GM12878 (cell line): ENCODE measurements at places on chromosomes 3 and 15. TPM values are rescaled to one million over a fixed set of nuclear protein-coding genes. Genes with fewer than 3 reads are reported as not detected.

GRCh38 chr15:73704869-73705645, 20.9 kb downstream of the CD276 start:
- no peak for DNase-seq
- H3K27ac ChIP-seq = no peak overlapping the region
- no peaks in the 10 kb centered on the region for H3K36me3 ChIP-seq
- H3K4me3 ChIP-seq = no peak overlapping the region
- no peaks in the 10 kb centered on the region for H3K4me1 ChIP-seq
- no peaks in the 10 kb centered on the region; the same call in 1 of the 2 replicates for H3K27me3 ChIP-seq

- no peak for DNase-seq
- no peaks in the 10 kb centered on the region for H3K36me3 ChIP-seq
- H3K4me3 ChIP-seq = no peak overlapping the region
- H3K4me1 ChIP-seq = peaks cover 10% of the 10 kb centered on the region; the same call in 1 of the 2 replicates
- H3K27me3 ChIP-seq = peaks cover 4% of the 10 kb centered on the region
Observed at GRCh38 chr3:194871143-194871863, 185.6 kb downstream of the FAM43A start.

DNA sequence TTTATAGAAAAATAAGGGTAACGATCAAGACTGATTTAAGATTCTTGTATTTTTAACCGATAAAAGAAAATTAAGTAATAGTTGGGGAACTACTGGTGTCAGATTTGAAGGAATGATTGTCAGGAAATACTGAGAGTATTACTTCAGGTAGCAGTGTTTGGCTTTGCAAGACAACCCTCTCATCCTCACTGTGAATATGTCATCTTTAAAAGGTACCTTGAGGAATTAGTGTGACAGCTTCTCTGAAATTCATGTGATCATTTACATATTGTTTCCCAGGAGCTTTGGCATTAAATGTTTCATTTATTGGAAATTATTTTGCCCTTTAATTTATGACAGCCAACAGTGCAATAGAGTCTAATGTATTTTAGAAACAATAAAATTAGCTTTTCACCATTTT, 3.3 kb downstream of the CHL1 start:
- no peaks in the 10 kb centered on the region; the same call in 1 of the 2 replicates for H3K27me3 ChIP-seq
- H3K4me1 ChIP-seq = no peaks in the 10 kb centered on the region
- DNase-seq = no peak
- no peak overlapping the region for H3K27ac ChIP-seq
- H3K36me3 ChIP-seq = no peaks in the 10 kb centered on the region

GRCh38 chr15:27764339-27764738, 334.8 kb downstream of the OCA2 start:
- H3K27me3 ChIP-seq = no peaks in the 10 kb centered on the region
- H3K4me1 ChIP-seq = no peaks in the 10 kb centered on the region
- no peak overlapping the region for H3K27ac ChIP-seq
- DNase-seq = no peak
- no peaks in the 10 kb centered on the region for H3K36me3 ChIP-seq
- H3K4me3 ChIP-seq = no peak overlapping the region

DNA sequence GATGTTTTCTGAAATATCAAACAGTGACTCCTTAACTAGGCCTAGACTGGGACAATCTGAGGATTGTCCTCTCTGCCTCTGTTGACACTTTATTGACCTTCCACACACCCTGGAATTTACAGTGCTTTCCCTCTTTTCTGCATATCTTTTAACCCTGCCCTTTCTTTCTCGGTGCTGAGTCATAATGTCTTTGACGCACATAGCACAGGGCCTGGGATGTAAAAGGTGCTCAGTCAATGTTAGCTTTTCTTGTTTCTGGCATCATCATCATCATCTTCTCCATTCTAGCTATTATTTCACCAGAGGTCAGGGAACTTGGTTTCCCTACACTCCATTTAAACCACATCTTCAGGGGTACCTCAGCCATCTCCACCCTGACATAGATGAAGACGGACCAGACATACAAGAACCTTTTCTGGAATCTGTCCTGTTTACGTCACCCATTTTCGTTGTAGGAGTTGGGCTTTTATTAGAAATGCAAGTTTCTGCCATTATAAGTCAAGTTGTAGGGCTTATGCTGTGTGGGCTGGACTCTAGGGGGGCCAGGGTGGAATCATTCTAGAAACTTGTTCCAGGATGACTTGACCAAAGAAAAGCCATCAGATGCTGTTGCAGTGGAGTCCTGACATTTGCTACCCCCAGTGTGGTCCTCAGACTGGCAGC, 46.6 kb downstream of the ZBTB38 start:
- peaks cover 37% of the 10 kb centered on the region for H3K4me1 ChIP-seq
- H3K4me3 ChIP-seq = no peak overlapping the region
- H3K36me3 ChIP-seq = peaks cover 59% of the 10 kb centered on the region
- H3K27me3 ChIP-seq = no peaks in the 10 kb centered on the region

- H3K4me1 ChIP-seq = no peaks in the 10 kb centered on the region
- no peaks in the 10 kb centered on the region for H3K27me3 ChIP-seq
- DNase-seq = no peak
- H3K27ac ChIP-seq = no peak overlapping the region
- no peak overlapping the region for H3K4me3 ChIP-seq
- no peaks in the 10 kb centered on the region for H3K36me3 ChIP-seq
Observed at GRCh38 chr3:159499031-159499793, 489.4 kb upstream of the IL12A start.

Gene GALNT15
- 0.05 TPM in 1 of 2 replicates, not detected in the other for total RNA-seq

GRCh38 chr3:24229468-24230221, 265.0 kb downstream of the THRB start:
- no peak for DNase-seq
- no peaks in the 10 kb centered on the region for H3K4me1 ChIP-seq
- no peaks in the 10 kb centered on the region for H3K36me3 ChIP-seq
- H3K27ac ChIP-seq = no peak overlapping the region

Gene GOLGA8J
- total RNA-seq = not detected in 2 replicates

Gene C3orf18
- 0.61 and 1.3 TPM in 2 replicates for total RNA-seq

- H3K4me1 ChIP-seq = no peaks in the 10 kb centered on the region
- H3K27me3 ChIP-seq = no peaks in the 10 kb centered on the region
- no peak overlapping the region for H3K27ac ChIP-seq
- no peak for DNase-seq
- H3K4me3 ChIP-seq = no peak overlapping the region
Observed at GRCh38 chr15:35852818-35853624, 307.1 kb upstream of the DPH6 start.

Gene MAGEL2
- total RNA-seq = not detected in 2 replicates

DNA sequence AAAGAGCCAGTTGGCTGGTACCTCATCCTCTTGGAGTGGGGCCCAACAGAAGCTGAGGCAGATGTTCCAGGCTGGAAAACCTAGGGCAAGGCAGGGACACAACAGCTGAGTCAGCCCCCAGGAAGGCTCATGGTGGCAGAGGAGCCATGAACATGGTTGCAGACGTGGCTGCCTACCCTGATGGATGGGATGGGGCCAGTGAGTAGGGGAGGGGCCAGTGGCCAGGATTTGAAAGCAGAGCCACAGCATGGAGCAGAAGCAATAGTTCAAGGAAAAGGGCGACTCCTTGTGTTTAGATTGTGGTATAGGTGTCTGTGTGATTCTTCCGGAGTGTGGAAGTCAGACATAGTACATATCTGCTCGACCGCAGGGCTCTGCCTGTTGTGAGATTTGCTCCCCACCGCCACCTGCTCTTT, 24.2 kb downstream of the PXYLP1 start:
- DNase-seq = no peak
- H3K27me3 ChIP-seq = no peaks in the 10 kb centered on the region
- no peaks in the 10 kb centered on the region for H3K4me1 ChIP-seq
- no peak overlapping the region for H3K4me3 ChIP-seq

GRCh38 chr3:62607287-62608029, 234.1 kb upstream of the FEZF2 start:
- no peaks in the 10 kb centered on the region for H3K36me3 ChIP-seq
- H3K27ac ChIP-seq = no peak overlapping the region
- no peaks in the 10 kb centered on the region for H3K27me3 ChIP-seq
- no peaks in the 10 kb centered on the region for H3K4me1 ChIP-seq

DNA sequence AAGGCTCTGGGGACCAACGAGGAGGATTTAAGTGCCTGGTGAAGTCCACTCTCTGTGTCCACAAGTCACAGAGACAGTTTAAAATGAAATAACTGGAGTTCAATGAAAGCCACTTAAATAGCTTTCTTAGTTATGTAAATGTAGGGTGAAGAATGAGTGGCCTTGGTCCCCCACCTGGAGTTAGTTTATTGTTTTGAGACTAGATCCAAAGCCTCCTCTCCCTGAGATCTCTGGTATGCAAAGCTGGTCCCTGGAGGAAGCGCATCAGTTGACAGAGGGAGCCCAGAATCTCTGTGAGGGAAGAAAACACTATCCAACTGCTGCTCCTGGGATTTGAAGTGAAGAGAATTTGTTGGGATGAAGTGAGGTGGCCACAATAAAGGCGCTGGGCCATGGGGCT, 40.5 kb downstream of the EXOG start:
- no peaks in the 10 kb centered on the region; the same call in 1 of the 2 replicates for H3K36me3 ChIP-seq
- no peak overlapping the region for H3K4me3 ChIP-seq
- DNase-seq = no peak
- H3K27ac ChIP-seq = no peak overlapping the region
- no peaks in the 10 kb centered on the region for H3K27me3 ChIP-seq
- no peaks in the 10 kb centered on the region for H3K4me1 ChIP-seq

Gene PP2D1
- not detected in 2 replicates for total RNA-seq

- H3K4me1 ChIP-seq = peaks cover 43% of the 10 kb centered on the region
- DNase-seq = peak; percentile 92
- H3K4me3 ChIP-seq = no peak overlapping the region
- peaks cover 6% of the 10 kb centered on the region for H3K36me3 ChIP-seq
- peak overlapping the region; percentile 75 for H3K27ac ChIP-seq
Observed at GRCh38 chr15:64571857-64572291, 111.5 kb downstream of the ZNF609 start.

GRCh38 chr15:66039117-66039871, 170.0 kb downstream of the RAB11A start:
- DNase-seq = no peak
- peaks cover 13% of the 10 kb centered on the region for H3K27me3 ChIP-seq
- H3K4me1 ChIP-seq = no peaks in the 10 kb centered on the region
- H3K4me3 ChIP-seq = no peak overlapping the region
- H3K36me3 ChIP-seq = no peaks in the 10 kb centered on the region

DNA sequence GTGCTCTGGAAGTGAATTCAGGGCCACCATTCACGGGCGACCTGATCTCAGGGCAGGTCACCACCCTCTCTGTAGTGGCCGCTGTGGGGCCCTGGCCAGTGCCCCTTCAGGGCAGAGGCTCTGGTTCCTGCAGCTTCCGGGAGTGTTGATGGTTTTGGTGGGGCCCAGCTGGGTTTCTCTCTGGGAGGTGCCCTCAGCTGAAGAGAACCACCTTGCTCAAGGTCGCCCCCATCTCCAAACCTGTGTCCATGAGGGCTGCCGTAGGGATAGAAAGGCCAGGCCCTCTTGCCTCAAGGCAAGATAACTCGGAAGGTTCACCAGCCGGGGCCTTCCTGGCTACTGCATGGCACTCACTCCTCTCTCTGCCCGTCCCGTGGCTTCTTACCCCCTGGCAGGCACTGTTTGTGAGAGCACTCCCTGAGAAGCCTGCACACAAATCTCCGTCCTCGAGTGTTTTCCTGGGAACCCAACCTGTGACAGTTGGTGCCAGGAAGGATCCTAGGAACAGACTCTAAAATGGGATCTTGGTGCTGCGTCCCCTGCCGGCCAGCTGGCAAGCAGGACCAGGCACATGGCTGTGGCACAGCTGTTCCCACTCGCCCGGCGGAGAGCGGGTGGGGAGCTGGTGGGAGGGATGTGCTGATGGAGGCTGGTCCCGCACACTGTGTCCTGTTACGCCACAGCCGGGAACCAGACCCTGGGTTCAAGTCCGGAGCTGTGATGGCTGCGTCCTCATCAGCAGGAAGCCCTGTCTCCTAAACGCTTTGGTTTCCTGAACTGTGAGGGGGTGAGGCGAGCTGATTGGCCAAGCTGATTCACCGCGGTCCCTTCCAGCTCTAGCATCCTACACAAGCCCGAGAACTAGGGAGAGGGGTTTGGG, 23.2 kb upstream of the PIGZ start:
- no peak for DNase-seq
- H3K36me3 ChIP-seq = no peaks in the 10 kb centered on the region
- no peaks in the 10 kb centered on the region for H3K27me3 ChIP-seq
- H3K27ac ChIP-seq = no peak overlapping the region
- no peak overlapping the region for H3K4me3 ChIP-seq

Gene SLC6A1
- not detected in 2 replicates for total RNA-seq

DNA sequence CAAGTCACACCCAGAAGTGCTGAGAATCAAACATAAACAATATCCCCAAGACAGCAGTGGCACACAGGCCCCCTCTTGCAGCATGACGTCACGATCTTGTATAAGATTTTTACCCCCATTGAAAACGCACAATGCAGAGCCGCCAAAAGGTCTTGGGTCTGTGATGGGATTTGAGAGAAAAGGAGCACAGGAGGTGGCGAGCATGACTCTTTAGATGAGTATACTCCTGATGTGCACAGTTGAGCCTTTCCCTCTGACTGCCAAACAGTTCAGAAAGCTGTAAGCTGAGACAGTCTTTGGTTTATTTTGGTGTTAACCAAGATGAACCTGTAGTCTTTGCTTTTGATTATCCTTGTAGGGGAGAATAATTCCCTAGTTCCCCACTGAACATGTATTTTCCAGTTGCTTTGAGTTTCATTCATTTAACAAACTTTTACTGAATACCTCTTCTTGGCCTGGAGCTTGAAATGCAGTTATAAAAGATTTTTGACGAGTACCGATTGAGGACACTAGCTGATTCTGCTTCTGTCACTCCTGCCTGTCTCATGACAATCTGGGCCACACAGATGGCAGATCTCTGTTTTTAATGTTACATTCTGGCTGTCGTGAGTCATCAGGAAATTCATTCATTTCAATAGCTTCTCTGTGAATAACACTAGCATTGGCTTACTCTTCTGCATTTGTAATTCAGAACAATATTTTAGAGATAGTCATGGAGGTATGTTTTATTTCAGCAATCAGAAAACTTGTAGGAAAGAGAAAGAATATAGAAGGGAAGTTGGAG, 28.9 kb downstream of the CFAP91 start:
- no peaks in the 10 kb centered on the region for H3K27me3 ChIP-seq
- no peak overlapping the region for H3K4me3 ChIP-seq
- no peak overlapping the region for H3K27ac ChIP-seq
- DNase-seq = no peak
- H3K36me3 ChIP-seq = no peaks in the 10 kb centered on the region

- H3K4me3 ChIP-seq = peak overlapping the region; percentile 82
- peak overlapping the region; percentile 13; the same call in 1 of the 2 replicates for H3K27ac ChIP-seq
- H3K27me3 ChIP-seq = peaks cover 3% of the 10 kb centered on the region
- H3K36me3 ChIP-seq = no peaks in the 10 kb centered on the region
- H3K4me1 ChIP-seq = peaks cover 22% of the 10 kb centered on the region
Observed at GRCh38 chr3:194137008-194137505, 1.1 kb downstream of the HES1 start.

GRCh38 chr15:80498652-80499051, 94.5 kb downstream of the ARNT2 start:
- peaks cover 3% of the 10 kb centered on the region for H3K27me3 ChIP-seq
- H3K4me1 ChIP-seq = no peaks in the 10 kb centered on the region
- no peaks in the 10 kb centered on the region for H3K36me3 ChIP-seq
- H3K4me3 ChIP-seq = no peak overlapping the region
- H3K27ac ChIP-seq = no peak overlapping the region
- DNase-seq = no peak

Gene PEX5L
- total RNA-seq = 0.51 and 0.92 TPM in 2 replicates

GRCh38 chr3:186502138-186502948, 41.8 kb downstream of the CRYGS start:
- no peak overlapping the region for H3K27ac ChIP-seq
- H3K36me3 ChIP-seq = no peaks in the 10 kb centered on the region
- no peaks in the 10 kb centered on the region for H3K27me3 ChIP-seq
- H3K4me1 ChIP-seq = no peaks in the 10 kb centered on the region
- no peak for DNase-seq

- DNase-seq = no peak
- H3K36me3 ChIP-seq = no peaks in the 10 kb centered on the region
- H3K4me3 ChIP-seq = no peak overlapping the region
- no peaks in the 10 kb centered on the region for H3K4me1 ChIP-seq
Observed at GRCh38 chr15:59904450-59905135, 99.5 kb upstream of the FOXB1 start.
